ENCODE measurements at places on chromosomes 2 and 18. TPM values are rescaled to one million over a fixed set of nuclear protein-coding genes. Genes with fewer than 3 reads are reported as not detected.
A peak's percentile ranks its signal among the peaks of the same experiment; 100 is the strongest.

DNA sequence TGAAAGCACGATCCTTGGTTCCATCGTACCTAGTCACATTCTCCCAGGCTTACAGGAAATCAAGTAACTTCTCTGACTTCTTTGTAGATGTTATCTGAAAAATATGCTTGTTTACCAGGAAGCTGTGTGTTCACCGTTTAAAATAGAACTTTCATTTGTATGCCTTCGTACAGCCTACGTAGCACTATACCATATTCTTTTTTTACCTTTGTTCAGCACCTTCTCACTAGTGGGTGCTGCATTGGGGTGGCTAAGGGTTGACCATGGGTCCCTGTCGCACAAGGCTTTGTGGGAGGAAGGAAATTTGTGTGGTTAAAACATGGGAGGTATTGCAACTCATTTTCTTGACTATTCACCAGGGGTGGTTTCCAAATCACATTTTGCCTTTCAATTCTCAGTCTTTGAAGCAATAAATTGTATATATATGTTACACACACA is 16.6 kb downstream of the MALT1 start:
- peaks cover 57% of the 10 kb centered on the region for H3K4me1 ChIP-seq
- peak; percentile 91 for DNase-seq
- peak overlapping the region; percentile 92 for H3K27ac ChIP-seq
- H3K27me3 ChIP-seq = no peaks in the 10 kb centered on the region
- peak overlapping the region; percentile 51 for H3K4me3 ChIP-seq
- H3K36me3 ChIP-seq = peaks cover 62% of the 10 kb centered on the region

DNA sequence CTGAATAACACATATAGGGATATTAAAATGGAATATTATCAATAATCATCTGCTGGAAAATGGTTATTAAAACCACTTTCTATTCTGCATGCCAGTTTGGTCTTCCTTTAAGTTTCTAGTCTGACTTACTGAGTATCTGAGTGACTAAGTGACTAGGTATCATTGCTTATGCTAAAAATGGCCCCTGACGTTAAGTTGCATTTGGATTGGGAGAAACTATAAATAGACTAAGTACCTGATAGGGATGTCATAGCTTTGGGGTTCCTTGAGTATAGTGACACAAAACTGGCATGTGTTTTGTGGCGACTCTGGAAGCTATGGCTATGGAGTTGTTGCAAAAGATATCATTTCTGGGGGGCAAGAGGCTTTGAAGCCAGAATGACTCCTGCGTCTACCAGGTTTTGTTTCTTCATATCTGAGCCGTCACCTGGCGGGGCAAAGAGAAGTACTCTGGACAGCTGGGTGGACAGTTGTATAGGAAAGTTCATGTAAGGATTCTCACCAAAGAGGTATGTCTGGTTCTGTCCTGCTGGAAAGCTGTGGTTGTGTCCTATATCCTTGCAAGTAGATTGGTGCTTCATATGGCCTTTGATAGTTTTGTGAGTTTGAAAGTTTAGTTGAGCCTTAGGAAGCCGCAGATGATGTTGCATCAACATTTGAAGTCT is 17.9 kb downstream of the ITGAV start:
- no peaks in the 10 kb centered on the region for H3K36me3 ChIP-seq
- DNase-seq = no peak
- H3K4me1 ChIP-seq = no peaks in the 10 kb centered on the region
- no peak overlapping the region for H3K27ac ChIP-seq

GRCh38 chr2:27000228-27000627 is 29.8 kb downstream of the MAPRE3 start:
- no peaks in the 10 kb centered on the region for H3K36me3 ChIP-seq
- H3K4me1 ChIP-seq = no peaks in the 10 kb centered on the region
- peaks cover 13% of the 10 kb centered on the region for H3K27me3 ChIP-seq
- no peak overlapping the region for H3K4me3 ChIP-seq

GRCh38 chr2:196592911-196593881 is 46.3 kb upstream of the CCDC150 start:
- H3K27ac ChIP-seq = no peak within 1 kb of the TSS
- H3K36me3 ChIP-seq = no peaks in the 10 kb centered on the region
- peak within 1 kb of the TSS; percentile 81 for H3K4me3 ChIP-seq
- H3K4me1 ChIP-seq = peaks cover 6% of the 10 kb centered on the region
- H3K27me3 ChIP-seq = peaks cover 71% of the 10 kb centered on the region

GRCh38 chr18:56565551-56566345 is 72.6 kb downstream of the TXNL1 start:
- peaks cover 2% of the 10 kb centered on the region for H3K27me3 ChIP-seq
- DNase-seq = no peak
- H3K4me3 ChIP-seq = no peak overlapping the region

DNA sequence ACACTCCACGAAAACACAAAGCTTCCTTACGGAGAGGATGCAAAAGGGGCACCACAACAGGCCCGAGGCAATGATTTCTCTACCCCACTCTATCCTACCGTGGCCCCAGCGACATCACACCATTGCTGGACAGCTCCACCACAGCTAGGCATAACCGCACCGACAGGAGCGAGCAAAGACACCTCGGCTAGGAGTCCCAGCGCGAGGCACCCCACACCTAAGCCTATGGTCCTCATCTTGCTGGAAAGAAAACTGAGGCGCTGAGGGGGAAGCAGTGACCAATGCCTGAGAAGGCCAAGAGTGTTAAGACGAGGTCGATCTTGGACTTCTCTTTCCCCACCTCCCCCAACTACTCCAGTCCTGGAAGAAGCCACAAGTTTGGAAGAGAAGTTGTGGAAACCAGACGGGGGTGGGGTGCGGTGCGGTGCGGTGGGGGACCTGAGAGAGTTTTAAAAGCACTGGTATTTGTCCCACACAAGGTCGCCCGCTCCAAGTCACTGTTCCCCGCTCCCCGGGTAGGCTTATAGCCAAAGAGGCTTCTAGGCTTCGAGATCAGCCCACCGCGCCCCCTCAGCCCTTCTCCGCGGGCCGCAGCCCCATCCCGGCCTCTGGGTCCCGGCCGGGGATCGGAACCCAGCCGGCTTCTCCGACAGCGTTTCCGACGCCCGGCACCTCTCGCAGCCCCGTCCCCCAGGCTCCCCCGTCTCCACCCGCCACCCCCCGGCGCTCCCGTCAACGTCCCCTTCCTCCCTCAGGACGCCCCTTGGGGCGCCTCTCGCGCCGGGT is 766 bp downstream of the PDE6D start:
- DNase-seq = peak; percentile 71
- H3K4me1 ChIP-seq = peaks cover 45% of the 10 kb centered on the region
- peaks cover 9% of the 10 kb centered on the region for H3K36me3 ChIP-seq
- peak overlapping the region; percentile 99 for H3K4me3 ChIP-seq

- H3K36me3 ChIP-seq = peaks cover 3% of the 10 kb centered on the region
- H3K4me1 ChIP-seq = peaks cover 26% of the 10 kb centered on the region
- no peak overlapping the region for H3K4me3 ChIP-seq
- DNase-seq = no peak
- H3K27me3 ChIP-seq = no peaks in the 10 kb centered on the region
- no peak overlapping the region for H3K27ac ChIP-seq
Observed at GRCh38 chr2:55054106-55054875, 4.0 kb upstream of the RTN4 start.

DNA sequence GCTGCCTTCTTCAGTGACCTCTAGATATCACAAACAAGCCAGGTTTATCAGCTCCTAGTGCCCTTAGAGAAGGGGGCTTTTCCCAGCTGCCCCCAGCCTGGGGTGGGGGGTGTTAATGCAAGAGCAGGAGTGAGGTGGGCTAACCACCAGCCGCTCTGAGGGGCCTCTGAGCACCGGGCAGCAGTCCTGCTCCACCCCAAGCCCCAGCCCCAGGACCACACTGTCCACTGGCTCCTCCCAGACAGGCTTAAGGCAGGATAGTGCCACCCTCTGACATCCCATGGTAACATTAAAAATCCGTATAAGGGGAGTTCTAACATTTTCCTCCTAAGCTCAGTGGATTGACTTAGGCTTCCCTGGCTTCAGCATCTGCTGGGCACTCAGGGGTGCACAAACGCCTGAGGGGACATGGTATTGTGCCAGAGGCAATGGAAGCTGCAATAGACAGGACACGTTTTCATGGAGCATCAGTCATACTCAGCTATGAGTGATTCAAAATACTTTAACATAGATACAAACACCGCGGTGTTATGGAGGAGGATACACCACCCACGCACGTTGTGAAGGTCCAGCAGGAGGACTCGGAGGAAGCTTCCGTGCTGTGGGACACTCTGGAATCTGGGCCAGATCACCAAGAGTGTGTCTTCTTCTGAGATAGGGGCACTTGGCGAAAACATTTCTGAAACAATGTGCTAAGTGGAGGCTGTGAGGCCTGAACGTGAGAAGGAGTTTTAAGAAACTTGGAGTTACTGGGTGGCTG is 112.7 kb upstream of the EPC2 start:
- H3K36me3 ChIP-seq = no peaks in the 10 kb centered on the region
- no peak overlapping the region for H3K4me3 ChIP-seq
- no peak for DNase-seq
- H3K4me1 ChIP-seq = peaks cover 55% of the 10 kb centered on the region
- no peak overlapping the region for H3K27ac ChIP-seq
- no peaks in the 10 kb centered on the region for H3K27me3 ChIP-seq

DNA sequence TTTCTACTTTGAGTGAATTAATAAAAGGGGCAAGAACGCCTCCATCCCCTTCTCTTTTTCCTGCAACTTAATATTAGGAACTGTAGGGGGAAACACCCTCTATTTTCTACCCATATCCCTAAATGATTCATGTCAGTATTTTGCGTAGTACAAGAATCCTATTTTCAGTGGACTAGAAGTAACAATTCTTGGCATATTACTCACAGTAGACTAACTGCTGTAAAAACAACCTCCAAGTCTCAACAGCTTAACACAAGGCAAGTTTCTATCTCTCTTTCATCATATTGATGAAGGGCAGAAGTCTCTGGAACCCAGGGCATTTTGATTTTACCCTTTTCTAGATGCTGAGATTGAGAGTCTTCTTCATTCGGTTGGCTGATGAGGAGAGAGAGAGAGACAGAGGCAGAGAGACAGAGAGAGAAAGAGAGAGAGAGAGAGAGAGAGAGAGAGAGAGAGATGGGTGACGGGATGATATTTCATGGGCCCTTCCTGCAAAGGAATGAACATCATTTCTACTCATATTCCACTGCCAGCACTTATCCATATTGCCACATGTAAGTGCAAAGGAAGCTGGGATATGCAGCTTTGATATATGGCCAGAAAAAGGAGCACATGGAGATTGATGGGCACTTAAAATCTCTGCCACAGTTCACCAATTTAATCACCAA is 481.6 kb downstream of the LPIN1 start:
- no peaks in the 10 kb centered on the region for H3K4me1 ChIP-seq
- no peak overlapping the region for H3K4me3 ChIP-seq
- peaks cover 9% of the 10 kb centered on the region for H3K27me3 ChIP-seq
- DNase-seq = no peak

DNA sequence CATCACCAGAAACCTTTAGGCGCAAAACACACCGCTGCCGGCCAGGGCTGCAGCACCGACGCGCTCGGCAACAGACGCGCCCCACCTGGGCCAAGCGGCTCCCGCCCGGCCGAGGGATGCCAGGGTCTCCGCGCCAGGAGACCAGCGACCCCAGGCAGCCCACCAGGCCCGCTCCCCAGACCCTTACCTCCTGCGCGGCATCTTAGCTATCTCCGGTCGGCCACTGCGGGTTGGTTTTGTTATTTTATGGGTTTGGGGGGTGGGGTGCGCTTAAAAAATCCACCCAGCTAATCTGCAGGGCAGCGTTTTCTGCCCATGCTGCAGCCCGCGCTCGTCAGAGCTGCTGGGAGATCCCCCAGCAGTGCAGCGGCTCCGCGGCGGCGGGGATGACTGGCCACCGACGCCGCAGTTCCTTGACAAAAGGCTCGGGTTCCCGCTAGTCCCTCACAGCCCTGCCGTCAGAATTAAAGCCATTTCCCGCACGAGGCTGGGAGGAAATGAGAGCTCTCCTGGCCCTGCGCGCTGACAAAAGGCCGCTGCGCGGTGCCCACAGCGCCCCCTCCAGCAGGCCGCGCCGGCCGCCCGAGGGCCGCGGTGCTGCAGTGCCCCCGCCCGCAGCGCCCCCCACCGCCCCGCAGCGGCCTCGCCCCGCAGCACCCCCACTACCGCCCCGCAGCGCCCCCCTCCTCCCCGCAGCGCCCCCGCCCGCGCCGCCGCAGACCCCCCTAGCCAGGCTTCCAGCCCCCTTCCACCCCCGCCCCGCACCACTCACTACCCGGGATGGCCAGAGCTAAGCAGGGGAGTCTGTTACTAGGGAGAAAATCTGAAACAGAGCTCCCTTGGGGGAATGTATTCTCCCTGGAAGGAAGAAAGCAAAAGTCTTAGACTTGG is at the start of gene ADD2:
Gene ADD2 (minus strand): TSS at position 502 of the 891 bp plus-strand sequence. CDS start 61,792 bp downstream, outside the sequence.
- peaks cover 43% of the 10 kb centered on the region for H3K27me3 ChIP-seq
- DNase-seq = peak; percentile 84
- H3K27ac ChIP-seq = peak within 1 kb of the TSS; percentile 68
- peak within 1 kb of the TSS; percentile 89 for H3K4me3 ChIP-seq

- no peaks in the 10 kb centered on the region for H3K27me3 ChIP-seq
- DNase-seq = no peak
- peaks cover 17% of the 10 kb centered on the region for H3K4me1 ChIP-seq
- H3K4me3 ChIP-seq = no peak overlapping the region
- peaks cover 2% of the 10 kb centered on the region for H3K36me3 ChIP-seq
Observed at GRCh38 chr2:28083476-28083875, 192.9 kb downstream of the BABAM2 start.

DNA sequence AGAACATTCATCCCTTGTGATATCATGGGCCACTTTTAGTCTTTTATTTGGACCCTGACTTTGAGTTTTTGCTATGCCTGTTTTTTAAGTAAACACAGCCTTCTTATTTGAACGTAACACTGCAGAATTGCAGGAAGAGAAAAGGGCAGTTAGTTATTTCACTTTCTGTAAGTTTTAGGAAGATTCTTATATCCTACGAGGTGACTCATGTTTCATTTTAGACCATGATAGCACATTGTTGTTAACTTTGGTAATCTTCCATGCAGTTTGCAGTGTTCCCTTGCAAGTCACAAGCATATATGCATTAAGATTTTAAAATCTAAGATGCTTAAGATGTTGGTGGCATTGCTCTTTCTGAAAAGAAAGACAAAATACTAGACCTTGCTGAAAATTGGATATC is 128.6 kb upstream of the EPC2 start:
- H3K27ac ChIP-seq = peak overlapping the region; percentile 26
- H3K27me3 ChIP-seq = no peaks in the 10 kb centered on the region
- no peak for DNase-seq
- peak overlapping the region; percentile 33 for H3K4me3 ChIP-seq

DNA sequence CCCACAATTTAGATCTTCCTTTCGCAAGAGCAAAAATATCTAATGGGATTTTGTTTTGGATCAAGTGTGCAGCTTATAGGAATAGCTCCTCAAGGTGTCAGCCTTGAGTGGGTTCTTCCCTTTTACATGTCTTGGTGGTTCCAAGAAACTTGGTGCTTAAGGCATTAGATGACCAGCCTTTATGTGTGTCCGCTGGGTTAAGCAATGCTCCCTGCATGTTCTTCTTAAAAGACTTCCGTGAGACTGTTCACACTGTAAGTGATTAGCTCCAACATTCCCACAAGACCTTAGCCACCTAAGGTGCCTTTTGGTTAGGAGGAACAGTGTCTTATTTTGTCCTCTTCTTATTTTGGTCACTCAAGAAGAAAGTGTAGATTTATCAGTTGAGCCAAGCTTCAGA is 44.3 kb upstream of the GPR39 start:
- H3K4me1 ChIP-seq = no peaks in the 10 kb centered on the region
- H3K27me3 ChIP-seq = no peaks in the 10 kb centered on the region
- H3K4me3 ChIP-seq = no peak overlapping the region

GRCh38 chr18:24177499-24178133 is 38.8 kb downstream of the CABYR start:
- H3K27ac ChIP-seq = no peak overlapping the region
- no peak for DNase-seq
- H3K4me1 ChIP-seq = peaks cover 8% of the 10 kb centered on the region
- no peaks in the 10 kb centered on the region for H3K36me3 ChIP-seq
- H3K27me3 ChIP-seq = no peaks in the 10 kb centered on the region

- no peaks in the 10 kb centered on the region for H3K4me1 ChIP-seq
- no peak overlapping the region for H3K27ac ChIP-seq
- H3K27me3 ChIP-seq = peaks cover 1% of the 10 kb centered on the region
- peaks cover 5% of the 10 kb centered on the region for H3K36me3 ChIP-seq
- no peak overlapping the region for H3K4me3 ChIP-seq
Observed at GRCh38 chr2:238456970-238457926, 30.5 kb downstream of the ASB1 start.

SERPINB8 gene
- 25.5 TPM for total RNA-seq

CD8B gene
- total RNA-seq = not detected
